ENCODE measurements at places on chromosomes 2 and 18.

DNA sequence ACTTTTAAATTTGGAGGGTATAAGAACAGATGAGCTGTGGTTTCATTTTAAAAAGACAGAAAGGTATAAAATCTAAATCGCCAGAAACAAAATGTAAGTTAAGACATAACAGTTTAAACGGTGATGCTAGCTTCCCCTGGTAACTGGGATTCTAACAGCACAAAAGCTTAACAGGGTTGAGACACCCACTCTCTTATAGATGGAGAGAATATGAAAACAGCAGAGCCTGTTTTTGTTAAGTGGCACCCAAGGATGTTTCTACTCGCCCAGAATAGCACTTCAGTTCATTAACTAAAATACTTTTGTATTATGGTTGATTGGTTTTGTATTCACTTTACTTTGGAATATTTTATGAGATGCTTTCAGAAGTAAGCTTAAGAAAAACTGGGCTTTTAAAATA lies 151.9 kb upstream of the RND3 start:
- no peak for DNase-seq

DNA sequence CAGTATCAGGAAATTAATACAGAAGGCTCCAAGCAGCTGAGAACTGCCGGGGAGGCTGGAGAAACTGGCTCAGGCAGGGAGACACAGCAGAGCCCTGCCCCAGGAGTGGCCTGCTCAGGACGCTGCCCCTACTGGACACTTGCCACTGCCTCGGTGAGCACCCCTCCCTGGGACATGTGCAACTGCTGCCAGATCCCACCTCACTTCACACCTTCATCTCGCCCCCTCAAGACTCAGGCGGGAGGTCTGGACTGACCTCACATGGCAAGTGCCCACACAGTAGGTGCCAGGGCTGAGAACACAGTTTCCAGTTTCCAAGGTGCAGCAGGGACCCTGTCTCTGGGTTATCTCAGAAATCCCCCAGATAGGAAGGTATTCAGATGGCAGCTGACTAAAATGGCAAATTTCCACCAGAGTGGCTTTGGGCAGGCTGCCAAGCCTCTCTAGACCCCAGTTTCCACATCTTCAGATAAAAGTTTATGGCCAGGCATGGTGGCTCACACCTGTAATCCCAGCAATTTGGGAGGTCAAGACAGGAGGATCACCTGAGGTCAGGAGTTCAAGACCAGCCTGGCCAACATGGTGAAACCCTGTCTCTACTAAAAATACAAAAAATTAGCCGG lies 33.7 kb upstream of the LBH start:
- no peak for DNase-seq

- DNase-seq: no peak
Measured at GRCh38 chr2:205564346-205565141, 117.8 kb upstream of the NRP2 start.

DNA sequence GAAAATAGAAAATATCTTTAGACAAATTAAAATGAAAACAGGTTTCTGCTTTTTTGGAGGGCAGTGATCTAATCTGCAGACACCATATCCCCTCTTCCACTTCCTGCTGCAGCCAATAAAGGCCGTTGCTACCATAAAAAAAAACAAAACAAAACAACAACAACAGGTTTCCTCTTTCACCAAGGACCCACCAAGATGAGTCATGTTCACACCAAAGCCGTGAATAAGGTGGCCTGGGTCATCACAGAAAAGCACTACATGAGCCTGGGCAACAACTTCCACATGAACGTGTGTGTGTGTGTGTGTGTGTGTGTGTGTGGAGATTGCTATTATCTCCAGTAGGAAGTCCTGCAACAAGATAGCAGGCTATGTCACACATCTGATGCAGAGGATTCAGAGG lies 24.8 kb upstream of the TFCP2L1 start:
- DNase-seq: no peak

DNA sequence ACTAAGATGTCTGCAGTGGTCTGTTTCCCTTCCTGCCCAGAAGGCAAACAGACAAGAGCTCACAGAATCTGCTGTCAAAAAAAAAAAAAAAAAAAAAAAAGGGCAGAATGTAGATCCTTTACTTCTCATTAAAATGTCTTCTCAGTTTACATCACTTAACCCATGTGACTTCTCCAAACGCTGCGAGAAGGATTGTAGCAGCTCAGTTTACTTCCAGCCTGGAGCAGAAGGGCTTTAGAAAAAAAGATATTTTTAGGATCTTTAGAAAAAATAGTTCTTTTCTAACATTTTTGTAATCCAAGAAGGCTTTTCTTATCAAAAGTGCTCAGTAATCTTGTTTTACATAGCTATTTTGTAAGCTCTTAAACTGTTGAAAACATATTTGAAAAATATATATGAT lies 425.4 kb downstream of the CNTNAP5 start:
- DNase-seq: no peak

DNA sequence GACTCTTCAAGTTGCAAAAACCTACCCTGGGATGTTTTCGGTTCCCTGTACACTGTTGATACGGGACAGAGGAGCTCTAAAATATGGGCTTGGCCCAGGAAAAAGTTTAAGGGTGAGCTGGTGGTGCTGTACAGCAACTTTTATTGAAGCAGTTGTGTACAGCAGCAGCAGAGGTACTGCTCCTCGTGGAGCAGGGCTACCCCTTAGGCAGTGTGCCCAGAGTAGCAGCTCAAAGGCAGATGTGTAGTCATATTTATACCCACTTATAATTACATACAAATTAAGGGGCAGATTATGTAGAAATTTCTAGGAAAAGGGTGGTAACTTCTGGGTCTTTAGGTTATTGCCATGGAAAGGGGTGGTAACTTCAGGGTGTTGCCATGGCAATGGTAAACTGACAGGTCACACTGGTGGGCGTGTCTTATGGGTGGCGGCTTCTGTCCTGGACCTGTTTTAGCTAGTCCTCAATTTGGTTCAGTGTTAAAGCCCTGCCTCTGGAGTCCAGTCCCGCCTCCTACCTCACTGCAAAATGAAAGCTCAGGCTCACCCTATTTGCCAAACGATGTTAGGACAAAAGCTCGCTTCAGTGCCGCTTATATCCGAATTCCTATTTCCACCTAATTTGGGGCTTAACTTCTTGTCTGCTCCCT lies 203.2 kb downstream of the ETAA1 start:
- DNase-seq: no peak

DNA sequence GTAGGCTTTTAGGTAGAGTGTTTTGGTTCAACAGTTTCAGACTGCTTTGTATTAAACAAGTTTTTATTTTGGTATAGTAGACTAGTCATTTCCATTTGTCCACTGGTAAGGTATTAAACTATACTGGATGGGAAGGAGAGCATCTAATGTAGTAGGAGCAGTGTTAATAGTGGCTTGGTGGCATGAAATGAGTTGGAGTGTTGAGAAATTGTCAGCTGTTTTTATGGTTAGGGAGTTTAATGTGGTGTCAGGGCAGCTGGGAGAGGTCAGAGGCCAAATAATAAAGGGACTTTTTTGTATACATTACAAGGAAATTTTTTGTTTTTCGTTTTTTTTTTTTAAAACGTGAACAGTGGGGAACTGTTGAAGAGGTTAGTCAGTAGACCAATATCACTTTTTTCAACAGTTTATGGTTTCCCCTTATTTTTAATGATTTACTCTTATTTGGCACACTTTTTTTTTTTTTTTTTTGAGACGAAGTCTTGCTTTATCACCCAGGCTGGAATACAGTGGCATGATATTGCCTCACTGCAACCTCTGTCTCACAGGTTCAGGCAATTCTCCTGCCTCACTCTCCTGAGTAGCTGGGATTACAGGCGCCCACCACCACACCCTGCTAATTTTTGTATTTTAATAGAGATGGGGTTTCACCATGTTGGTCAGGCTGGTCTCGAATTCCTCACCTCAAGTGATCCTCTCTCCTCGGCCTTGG lies 21.2 kb downstream of the ACTR3 start:
- no peak for DNase-seq

DNA sequence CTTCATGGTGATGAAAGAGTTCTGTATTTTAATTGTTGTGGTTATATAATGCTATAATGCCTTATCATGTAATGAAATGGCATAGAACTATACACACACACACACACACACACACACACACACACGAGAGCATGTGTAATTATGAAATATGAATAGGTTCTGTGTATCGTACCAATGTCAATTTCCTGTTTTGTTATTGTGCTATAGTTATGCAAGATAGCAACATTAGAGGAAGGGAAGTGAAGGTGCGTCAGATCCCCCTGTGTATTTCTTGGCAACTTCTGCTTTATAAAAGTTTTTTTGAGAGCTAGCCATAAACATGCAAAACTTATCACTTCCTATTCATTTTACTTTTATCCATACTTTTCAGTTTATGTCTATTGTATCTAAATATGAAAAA lies 60.7 kb upstream of the ARHGAP15 start:
- no peak for DNase-seq

- no peak for DNase-seq
Measured at GRCh38 chr2:148602885-148603561, 41.5 kb upstream of the EPC2 start.

DNA sequence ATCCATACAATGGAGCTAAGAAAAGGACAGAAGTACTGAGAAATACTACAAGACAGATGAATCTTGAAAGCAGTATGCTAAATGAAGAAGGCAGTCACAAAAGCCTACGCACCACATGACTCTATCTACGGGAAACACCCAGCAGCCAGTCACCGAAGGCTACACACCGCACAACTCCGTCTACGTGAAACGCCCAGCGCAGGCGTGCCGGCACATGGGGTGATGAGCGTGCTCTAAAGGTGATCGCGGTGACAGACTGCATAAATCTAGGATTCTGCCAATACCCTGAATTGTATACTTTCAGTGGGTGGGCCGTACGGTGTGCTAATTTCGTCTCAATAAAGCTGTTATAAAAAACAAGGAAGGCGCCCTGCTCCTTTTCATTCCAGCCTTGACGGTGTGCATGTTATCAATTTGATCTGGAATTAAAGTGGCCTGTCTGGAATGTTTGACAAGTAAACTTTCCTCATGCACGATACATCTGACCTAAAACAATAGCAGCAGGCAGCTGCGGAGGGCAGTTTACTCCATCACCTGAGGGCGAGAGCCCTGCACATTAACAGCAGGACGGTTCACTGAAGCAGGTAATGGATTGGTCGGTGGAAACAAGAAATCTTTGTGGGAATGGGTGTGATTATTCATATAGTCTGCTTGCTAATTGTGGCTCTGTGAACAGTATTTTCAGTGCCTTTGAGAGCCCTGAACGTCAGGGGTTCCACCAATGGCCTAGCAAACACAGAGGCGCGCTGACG lies 86.2 kb upstream of the SALL3 start:
- no peak for DNase-seq

DNA sequence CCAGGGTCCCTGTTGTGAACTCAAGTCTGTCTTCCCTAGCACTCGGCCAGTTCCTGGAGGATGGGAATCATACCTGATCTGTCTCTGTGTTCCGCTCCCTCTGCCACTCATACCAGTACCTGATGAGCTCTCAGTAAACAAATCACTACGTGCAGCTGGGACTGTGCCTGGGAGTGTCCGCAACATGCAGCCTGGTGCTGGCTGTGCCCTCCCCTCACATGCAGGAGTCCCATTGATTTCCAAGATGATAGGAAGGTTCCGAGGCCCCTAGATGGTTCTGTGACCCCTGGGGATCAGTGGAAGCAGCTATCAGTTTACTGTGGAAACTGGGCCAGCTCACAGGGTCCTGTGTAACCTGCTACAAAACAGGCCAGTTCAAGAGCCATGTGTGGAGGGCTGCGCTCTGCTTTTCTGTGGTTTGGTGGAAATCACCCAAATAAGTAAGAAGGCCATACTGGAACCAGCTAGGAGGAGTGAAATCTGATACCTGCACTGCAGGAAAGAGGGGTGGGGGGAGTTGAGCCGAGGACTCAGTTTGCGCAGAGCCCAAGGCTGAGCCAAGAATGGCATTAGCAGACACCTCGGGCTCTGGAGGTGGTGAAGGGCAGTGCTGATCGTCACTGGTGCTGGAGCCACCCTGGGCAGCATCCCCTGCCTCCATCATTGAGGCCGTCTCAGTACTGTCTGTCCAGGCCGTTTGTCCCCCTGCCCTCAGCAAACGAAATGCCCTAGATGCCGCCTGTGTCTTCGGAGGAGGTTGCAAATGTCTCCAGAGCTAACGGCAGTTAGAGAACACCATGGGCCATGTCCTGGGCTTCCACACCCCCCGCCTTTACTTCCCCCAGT lies 93.3 kb downstream of the KLHL29 start:
- no peak for DNase-seq

GRCh38 chr2:143954186-143954585 lies 565.7 kb downstream of the ZEB2 start:
- no peak for DNase-seq

- DNase-seq: no peak
Measured at GRCh38 chr2:237614151-237614720, 13.2 kb upstream of the LRRFIP1 start.

DNA sequence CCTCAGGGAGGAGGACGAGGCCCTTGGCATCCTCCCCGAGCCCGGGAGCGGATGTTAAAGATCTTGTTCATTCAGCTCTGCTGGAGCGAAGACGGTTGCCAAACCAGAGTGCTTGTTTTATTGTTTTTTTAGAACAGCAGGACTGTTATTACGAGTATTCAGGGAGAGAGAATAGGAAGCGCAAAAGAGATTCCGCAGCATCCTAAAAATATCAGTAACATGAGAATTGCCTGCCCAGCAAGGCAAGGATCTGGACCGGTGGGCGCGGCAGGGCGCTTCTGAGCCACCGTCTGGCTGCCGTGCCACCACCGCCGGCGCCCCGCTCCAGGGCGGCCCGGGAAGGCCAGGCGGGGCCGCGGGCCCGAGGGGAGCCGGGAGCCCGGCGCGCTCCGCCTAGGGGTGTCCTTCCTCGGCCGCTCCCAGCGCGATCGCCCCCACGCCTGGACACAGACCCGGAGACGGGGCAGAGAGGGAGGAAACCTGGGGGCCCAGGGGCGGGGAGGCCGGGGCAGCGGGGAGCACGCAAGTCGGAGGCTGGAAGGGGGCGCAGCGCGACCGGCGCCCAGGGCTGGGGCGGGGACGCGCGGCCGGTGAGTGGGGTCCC lies 843 bp downstream of the CYS1 start:
- DNase-seq: no peak

GRCh38 chr2:96801786-96802595 lies 14.1 kb upstream of the CNNM3 start:
- no peak for DNase-seq

DNA sequence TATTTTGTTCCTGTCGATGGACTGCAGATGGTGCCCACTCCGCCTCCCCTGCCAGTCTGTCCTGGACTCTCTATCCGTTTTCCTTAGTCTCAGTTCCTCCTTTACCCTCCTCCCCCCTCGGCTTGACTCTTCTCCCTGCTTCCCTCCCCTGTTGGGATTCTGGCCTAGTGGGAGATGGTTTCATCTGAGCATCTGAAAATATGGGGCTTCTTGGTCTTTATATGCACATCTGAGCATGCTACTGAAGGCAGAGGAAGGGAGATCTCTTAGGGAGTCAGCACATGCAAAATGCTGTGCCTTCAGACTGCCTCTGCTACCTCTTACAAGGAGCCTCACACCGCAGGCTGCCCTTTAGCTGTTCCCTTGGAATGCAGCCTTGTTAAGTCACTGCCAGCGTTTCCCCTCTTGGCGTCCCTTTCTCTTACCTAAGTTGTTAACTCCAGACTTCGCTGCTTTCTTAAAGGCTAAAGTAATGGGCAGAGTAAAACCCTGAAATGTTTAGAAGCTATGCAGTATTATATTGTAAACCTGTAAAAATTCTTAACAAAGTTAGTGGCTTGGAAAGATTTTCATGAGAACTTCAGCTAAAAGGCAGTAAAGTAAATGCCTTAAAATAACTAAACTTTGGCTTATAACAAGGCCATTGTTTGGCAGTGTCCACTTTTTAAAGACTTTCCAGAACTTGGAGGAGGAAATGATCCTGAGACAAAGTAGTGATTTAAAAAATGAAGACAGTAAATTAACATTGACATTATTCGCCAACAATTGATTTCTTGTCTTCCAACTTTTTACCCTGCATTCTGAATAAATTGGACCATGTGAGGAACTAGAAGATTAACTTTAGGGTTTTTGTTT lies 49.8 kb downstream of the LDLRAD4 start:
- no peak for DNase-seq

All from NCI-H1436 treated with DMSO at 0.1 percent for 48 hours (cell line).